ENCODE measurements at places on chromosomes 4 and X.
A peak's percentile ranks its signal among the peaks of the same experiment; 100 is the strongest.

GRCh38 chr4:22850630-22851029, 157.9 kb downstream of the GBA3 start:
- DNase-seq: no peak

GRCh38 chr4:183214912-183215488, 105.1 kb downstream of the CLDN22 start:
- DNase-seq: no peak

GRCh38 chr4:77852892-77853495, 9.6 kb upstream of the MRPL1 start:
- DNase-seq: peak; percentile 30

- no peak for DNase-seq
Measured at GRCh38 chr4:48370260-48371134, 29.2 kb downstream of the SLAIN2 start.

DNA sequence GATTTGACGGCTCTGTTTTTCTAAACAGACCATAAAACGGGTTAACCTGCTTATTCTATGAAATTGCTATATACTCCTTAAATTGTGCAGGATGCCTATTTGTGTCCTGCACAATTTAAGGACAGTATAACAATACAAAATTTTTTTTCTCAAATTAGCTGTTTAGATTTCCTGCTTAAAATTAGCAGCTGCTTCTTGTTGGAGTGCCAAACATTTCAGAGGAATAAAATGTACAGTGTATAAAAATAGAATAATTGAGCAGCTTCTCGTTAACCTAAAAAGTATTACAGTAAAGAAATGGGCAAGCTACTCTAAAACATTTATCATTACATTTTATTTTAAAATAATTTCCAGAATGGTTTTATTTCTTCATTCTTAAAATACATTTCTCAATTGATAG, 100.5 kb downstream of the PPA2 start:
- DNase-seq: no peak

GRCh38 chr4:148795156-148795864, 353.1 kb upstream of the NR3C2 start:
- no peak for DNase-seq

GRCh38 chrX:115561605-115562479, 868 bp downstream of the PLS3 start:
- no peak for DNase-seq

DNA sequence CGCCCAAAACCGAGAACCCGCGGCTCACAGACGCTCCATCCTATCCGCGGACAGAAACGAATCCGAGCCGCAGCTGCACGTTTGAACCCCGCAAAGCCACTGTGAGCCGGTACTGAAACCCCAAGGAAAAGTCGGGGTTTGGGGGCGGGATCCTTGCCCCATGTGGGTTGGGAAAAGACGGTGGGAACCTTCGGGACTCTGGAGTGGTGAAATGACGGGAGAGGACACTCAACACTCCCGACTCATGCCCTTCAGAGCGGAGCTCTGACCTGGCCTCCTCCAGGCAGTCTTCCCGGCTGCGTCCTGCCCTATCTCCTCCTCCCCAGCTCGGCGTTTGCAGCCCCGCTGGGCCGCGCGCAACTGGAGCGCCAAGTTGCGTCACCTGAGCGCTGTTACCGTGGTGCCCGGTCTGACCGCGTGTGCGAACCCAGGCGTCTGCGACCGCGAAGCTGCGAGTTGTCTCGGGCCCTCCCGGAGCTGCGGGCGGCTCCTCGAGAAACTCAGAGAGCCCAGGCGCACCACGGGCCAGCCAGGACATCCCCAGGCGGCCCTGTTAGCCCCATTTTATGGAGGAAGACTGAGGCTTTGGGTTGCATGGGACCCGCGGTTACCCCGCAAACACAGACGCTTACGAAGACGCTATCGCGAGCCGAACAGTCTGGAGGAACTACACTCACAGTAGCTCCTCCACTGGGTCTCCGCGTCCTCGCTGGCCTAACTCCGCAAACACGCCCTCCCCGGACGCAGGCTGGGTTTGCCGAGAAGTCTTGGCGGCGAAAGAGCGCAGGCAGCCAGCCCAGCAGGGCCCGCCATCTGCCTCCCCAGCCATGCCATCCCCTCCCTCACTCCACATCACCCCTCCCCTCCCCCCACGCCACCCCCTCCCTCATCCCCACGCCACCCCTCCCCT, 20.3 kb upstream of the HMX1 start:
- no peak for DNase-seq

DNA sequence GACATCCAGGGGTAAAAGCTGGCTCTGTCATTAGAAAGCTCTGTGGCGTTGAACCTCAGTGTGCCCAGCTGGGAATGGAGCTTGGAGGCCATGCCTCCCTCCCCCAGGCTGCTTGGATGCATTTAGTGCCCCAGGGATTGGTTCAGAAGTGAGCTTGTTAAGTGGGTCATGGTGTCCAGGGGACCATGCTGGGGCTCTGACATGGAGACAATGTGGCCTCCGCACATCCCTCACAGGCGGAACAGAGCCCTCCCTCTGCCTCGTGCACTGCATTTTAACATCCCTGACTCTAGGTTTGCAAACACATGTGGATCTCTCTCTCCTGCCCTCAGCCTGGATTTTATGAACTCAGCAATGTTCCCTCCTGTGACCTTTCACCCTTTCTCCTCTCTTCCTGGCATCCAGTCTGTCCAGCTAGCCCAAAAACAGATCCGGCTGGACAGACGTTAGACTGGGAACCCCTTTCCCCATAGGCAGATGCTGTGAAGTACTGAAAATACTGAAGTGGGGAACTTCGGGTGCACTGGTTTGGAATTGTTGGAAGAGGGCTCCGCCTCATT, 81.5 kb downstream of the SORCS2 start:
- DNase-seq: no peak

- DNase-seq: no peak
Measured at GRCh38 chrX:29172880-29173279, 585.6 kb downstream of the IL1RAPL1 start.

DNA sequence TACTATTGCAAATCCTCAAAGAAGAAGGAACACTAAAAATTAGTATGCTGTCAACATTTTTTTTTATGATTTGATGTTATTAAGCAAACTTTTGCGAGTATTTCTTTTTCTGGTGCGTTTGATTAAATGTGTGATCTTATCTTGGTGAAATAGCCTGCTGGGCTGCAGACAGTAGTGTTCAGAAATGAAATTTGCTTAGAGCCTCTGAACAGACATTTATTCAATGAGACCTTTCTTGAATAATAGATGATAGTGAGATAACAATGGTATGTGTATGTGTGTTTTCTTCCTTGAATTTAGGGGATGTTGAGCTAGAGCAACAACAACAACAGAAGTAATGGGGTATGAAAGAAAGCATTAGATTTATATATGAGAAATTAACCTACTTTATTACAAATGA, 12.7 kb downstream of the ADGRL3 start:
- DNase-seq: no peak

DNA sequence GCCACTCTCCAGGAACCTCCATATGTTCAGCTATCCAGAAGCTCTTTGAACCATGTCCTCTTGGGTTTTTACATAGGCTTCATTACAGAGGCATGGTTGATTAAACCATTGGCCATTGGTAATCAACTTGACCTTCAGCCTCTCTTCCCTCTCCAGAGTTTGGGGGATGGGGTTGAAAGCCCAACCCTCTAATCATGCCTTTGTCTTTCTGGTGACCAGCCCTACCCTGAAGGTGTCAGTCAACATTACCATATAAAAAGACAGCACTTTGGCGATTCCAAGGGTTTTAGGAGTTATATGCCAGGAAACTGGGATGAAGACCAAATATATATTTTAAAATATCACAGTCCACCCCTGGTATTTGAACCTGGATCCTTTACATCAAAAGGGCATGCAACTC, 222.5 kb downstream of the CHIC1 start:
- no peak for DNase-seq

DNA sequence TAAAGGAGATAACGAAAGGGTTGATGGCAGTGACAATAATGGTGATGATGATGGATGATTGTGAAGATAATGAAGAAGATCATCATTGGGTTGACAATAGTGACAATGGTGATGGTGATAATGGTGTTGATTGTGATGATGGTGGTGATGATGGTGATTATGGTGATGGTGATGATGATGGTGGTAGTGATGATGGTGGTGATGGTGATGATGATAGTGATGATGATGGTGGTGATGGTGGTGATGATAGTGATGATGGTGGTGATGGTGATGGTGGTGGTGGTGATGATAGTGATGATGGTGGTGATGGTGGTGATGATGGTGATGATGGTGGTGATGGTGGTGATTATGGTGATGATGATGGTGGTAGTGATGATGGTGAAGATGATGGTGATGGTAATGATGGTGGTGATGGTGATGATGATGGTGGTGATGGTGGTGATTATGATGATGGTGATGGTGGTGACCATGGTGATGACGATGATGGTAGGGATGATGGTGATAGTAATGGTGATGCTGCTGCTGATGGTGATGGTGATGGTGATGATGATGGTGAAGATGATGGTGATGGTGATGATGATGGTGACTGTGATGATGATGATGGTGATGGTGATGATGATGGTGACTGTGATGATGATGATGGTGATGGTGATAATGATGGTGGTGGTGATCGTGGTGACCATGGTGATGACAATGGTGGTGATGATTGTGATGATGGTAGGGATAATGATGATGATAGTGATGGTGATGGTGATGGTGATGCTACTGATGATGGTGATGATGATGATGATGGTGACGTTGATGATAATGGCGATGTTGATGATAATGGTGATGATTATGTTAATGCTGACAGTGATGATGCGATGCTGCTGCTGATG, 61.6 kb upstream of the NKX1-1 start:
- no peak for DNase-seq

DNA sequence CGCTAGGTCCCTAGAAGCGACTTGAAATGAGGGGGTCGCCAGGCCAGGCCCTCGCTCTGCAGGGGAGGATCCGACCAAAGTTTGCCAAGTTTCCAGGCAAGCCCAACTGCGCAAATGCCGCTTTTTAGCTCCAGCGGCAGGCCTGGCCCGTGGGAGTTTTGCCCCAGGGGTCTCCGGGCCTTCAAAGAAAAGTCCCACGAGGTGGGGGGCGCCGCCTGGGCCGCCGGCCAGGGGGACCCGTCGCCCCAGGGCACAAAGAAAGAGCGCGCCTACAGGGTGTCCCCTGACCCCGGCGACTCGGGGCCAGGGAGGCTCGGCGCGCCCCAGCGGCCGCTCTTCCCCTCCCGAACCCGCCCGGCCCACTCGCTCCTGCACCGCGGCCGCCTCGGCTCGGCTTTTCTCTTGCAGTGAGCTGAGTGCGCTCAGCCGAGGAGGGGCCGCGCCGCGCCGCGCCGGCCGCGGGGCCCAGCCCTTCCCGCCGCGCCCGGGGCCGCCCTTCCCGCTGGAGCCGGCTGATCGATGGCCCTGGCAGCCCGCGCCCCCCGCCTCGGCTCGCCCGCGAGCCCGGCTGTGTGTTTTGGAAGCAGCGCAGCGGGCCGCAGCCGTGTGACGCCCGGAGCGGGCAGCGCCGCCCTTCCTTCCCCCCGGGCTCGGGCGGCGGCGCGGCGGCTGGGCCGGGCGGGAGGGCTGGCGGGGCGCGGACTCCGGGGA, 754 bp upstream of the KLF3 start:
- DNase-seq: no peak

- no peak for DNase-seq
Measured at GRCh38 chrX:9538544-9539045, 73.7 kb downstream of the TBL1X start.

- DNase-seq: no peak
Measured at GRCh38 chr4:80016506-80016905, 56.5 kb downstream of the ANTXR2 start.

- DNase-seq: no peak
Measured at GRCh38 chr4:156765277-156765676, 206.3 kb downstream of the PDGFC start.

GRCh38 chr4:2813446-2814405, 20.8 kb downstream of the SH3BP2 start:
- no peak for DNase-seq

DNA sequence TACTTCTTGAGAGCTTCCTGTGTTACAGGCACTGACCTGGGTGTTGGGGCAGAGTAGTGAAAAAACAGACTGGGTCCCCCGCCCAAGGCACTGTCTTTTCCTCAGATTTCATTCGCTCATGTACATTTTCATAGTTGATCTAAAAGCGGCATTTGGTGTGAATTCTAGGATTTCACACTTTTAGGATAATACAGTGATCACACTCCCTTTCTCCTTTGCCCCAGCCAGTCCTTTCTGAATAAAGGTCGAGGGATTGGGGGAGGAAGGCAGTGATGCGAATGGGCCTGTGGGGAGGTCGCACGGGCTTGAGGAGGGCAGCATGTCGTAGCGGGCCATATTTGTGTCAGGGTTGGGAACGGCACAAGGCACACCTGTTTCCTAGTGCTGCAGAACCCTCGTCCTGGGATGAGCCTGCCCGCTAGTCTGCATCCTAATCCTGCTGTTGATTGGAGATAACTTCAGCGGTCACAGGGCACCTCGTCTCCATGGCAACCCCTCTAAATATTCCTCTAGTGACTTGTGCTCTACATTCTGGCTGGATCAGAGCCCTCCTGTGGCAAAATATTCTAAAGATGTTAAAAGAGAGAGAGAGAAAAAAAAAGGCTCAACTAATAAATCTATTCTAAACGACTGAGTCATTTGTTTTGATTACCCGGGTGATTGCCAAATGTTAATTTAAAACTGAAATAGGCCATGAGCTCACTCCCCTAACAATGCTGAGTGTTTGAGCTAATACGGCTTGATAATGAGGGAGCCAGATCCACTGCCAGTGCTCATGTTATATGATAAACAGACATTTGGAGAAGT, 21.8 kb downstream of the FHL1 start:
- no peak for DNase-seq

DNA sequence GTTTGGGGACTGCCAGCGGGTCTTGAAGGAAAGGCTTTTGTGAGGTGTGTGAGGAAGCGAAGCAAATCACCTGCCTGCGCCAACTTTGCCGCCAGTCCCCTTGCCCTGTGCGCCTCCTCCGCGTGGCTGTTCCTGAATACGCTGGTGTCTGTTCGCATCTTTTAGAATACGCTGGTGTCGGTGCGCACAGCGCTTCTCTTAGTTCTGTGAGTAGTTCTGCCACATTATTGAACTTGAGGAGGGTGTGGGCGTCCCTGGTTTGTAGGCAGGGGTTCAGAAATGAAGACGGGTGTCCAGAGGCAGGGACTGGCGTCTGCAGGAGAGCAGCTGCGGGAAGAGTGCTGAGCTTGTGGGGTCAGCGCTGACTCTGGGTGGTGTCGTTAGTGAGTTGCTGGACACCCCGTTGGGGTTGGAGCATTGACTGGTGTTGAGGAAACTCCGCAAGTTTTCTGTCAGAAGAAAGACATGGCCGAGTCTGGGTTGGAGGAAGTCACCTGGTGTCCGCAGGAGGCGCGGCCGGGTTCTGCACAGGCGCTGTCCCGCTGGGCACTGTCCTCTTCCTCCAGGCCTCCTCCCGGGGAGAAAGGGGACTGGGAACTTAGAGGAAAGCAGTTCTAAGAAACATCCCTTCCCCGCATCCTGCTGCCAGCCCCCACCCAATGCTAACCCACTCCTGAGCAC, 930 bp downstream of the ZNF718 start:
- DNase-seq: no peak

- no peak for DNase-seq
Measured at GRCh38 chrX:21382715-21383114, 8.5 kb downstream of the CNKSR2 start.

Data from stimulated activated CD8-positive, alpha-beta memory T cell treated with anti-CD3 and anti-CD28 coated beads, Interleukin-12 subunit alpha, Interleukin-12 subunit beta, amount 100 ng/mL, for 4 hours (primary cell).